ENCODE measurements at places on chromosomes 16 and 17. TPM values are rescaled to one million over a fixed set of nuclear protein-coding genes. Genes with fewer than 3 reads are reported as not detected.

- no peak overlapping the region for H3K27ac ChIP-seq
- DNase-seq = peak; percentile 41
- no peaks in the 10 kb centered on the region for H3K36me3 ChIP-seq
- peak overlapping the region; percentile 63 for H3K4me3 ChIP-seq
- H3K4me1 ChIP-seq = peaks cover 7% of the 10 kb centered on the region
Measured at GRCh38 chr17:73901661-73902415, 257.6 kb upstream of the SDK2 start.

- no peak overlapping the region for H3K4me3 ChIP-seq
- no peak overlapping the region for H3K27ac ChIP-seq
- H3K27me3 ChIP-seq = peaks cover 4% of the 10 kb centered on the region
- no peaks in the 10 kb centered on the region for H3K4me1 ChIP-seq
- no peak for DNase-seq
Measured at GRCh38 chr17:41618341-41619035, 5.9 kb downstream of the KRT17 start.

- peaks cover 3% of the 10 kb centered on the region for H3K27me3 ChIP-seq
- no peak overlapping the region for H3K27ac ChIP-seq
- H3K4me3 ChIP-seq = no peak overlapping the region
Measured at GRCh38 chr16:69393898-69394849, 8.4 kb upstream of the TERF2 start.

DNA sequence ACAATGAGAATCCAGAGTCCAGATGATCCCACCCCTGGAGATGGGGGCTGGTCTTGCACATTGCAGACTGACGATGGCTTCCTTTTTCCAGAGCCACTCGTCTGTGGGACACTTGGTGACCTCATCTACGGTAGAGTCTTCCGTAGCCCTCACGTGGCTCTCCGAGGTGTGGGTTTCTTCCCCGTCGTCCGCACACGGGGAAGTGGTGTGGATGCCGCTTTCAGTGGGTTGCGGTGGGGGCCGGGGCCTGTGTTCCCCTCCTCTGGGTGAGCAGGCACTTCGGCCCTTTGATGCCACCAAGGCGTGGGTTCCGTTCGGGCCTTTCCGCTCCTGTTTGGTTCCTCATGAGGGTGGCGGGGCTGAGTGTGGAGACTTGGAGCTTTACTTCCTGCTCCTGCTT, 21.4 kb downstream of the BAIAP2 start:
- no peaks in the 10 kb centered on the region for H3K36me3 ChIP-seq
- no peak overlapping the region for H3K4me3 ChIP-seq
- no peak for DNase-seq
- H3K4me1 ChIP-seq = peaks cover 5% of the 10 kb centered on the region
- no peaks in the 10 kb centered on the region for H3K27me3 ChIP-seq
- H3K27ac ChIP-seq = no peak overlapping the region

GRCh38 chr16:54501797-54502196, 215.2 kb upstream of the IRX3 start:
- peaks cover 5% of the 10 kb centered on the region for H3K27me3 ChIP-seq
- no peak overlapping the region for H3K4me3 ChIP-seq
- no peak overlapping the region for H3K27ac ChIP-seq
- no peak for DNase-seq

GRCh38 chr17:64639516-64639915, 22.6 kb downstream of the SMURF2 start:
- H3K4me3 ChIP-seq = no peak overlapping the region
- DNase-seq = no peak

DNA sequence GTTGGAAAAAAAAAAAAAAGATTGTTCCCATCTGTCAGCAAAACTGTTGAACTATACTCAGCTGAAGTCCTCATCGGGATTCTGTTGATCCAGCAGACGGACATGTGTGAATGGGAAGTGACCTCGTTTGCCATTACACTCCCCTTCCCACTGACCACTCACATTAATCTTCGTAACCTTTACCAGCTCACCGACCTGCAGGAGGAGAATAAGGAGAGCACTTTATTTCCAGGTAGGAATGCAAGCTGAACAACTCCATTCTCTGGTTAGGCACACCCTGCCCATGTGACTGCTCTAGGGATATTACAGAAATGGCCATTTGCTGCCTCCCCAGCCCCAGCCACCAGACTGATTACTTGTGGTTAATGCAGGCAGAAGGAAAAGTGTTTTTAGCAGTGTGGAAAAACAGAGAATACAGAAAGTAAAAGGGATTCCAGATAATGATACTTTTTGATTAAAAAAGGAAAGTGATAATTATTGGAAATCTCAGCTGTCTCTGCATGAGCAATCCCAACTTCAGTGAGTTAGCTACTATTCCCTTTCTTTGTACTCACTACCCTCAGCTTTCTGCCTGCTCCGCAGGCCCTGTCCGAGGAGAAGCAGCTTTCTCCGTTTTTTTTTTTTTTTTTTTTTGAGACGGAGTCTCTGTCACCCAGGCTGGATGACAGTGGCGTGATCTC, 23.6 kb upstream of the YWHAE start:
- DNase-seq = no peak
- peaks cover 16% of the 10 kb centered on the region for H3K4me1 ChIP-seq
- H3K27me3 ChIP-seq = no peaks in the 10 kb centered on the region

The TEX19 gene
- total RNA-seq = not detected

- H3K36me3 ChIP-seq = no peaks in the 10 kb centered on the region
- peaks cover 28% of the 10 kb centered on the region for H3K27me3 ChIP-seq
- no peak overlapping the region for H3K27ac ChIP-seq
- H3K4me3 ChIP-seq = no peak overlapping the region
- no peaks in the 10 kb centered on the region for H3K4me1 ChIP-seq
- DNase-seq = no peak
Measured at GRCh38 chr16:23164736-23165135, 15.5 kb upstream of the USP31 start.

DNA sequence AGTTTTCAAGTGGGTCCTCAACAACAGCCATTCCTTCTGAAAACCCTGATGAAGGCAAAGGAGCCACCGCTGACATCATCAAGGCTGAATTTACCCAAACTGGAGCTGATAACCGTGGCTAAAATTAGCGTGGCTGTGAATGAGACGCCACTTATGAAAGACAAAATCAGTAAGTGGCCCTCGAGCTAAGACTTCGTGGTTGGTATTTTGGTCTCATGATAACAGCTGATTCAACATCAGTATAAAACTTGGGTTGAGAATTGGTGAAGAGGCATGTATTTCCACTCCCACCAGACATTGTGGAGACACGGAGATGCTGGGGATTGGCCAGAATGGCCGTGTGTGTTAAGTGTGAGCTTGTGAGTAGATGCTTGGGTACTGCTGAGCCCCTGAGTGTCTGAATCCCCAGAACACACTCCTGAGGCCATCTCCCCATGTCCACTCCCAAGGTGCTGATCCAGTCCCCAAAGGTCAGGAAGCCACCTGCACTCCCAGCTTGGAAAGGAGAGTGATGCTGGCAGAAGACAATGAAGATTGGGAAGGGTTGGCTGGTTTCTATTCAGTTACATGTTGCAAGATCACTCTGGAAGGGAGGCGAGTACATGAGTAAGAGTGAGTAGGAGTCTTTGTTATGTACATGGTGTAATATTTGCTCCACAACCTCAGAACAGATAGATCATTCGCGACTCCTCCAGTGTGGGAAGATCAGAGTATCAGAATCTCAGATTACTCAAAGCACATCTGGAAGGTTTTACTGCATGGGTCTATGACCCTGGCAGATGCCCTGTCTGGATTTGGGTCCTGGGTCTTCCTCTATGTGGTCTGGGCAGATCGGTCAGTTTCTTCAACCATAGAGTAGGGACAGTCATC, 207.7 kb downstream of the HS3ST3A1 start:
- H3K27me3 ChIP-seq = peaks cover 5% of the 10 kb centered on the region
- no peak overlapping the region for H3K4me3 ChIP-seq
- DNase-seq = no peak
- no peak overlapping the region for H3K27ac ChIP-seq
- no peaks in the 10 kb centered on the region for H3K36me3 ChIP-seq

DNA sequence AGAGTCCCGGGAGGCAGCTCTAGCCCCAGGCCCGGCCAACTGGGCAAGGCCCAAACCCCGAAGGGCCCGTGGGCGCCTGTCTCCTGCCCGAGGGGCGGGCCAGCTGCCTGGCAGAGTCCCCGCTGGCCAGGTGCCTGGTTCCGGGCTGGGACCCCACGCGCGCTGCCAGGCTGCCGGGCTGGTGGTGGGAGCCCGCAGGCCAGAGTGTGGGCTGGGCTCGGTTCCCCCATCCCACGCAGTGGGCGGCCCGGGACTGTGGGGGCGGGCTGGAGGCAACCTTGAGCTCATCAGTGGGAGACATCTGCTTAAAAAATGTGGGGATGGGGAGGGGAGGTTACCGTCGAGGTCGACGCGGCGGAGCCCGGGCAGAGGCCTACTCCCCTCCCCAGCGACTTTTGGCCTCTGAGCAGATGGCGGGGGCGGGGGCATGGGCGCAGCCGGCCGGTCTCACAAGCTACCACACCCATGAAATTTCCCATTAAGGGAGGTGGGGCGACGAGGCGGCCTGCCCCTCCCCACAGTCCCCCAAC, 176.4 kb upstream of the GSE1 start:
- H3K27ac ChIP-seq = no peak overlapping the region
- no peaks in the 10 kb centered on the region for H3K36me3 ChIP-seq
- H3K4me3 ChIP-seq = no peak overlapping the region
- no peaks in the 10 kb centered on the region for H3K4me1 ChIP-seq

The OVCA2 gene
- total RNA-seq = 28.0 TPM

The ODAD4 gene
- total RNA-seq = 0.81 TPM

The TMEM98 gene
- total RNA-seq = not detected

The CTRB1 gene
- total RNA-seq = not detected

The HBZ gene
- not detected for total RNA-seq

- H3K36me3 ChIP-seq = no peaks in the 10 kb centered on the region
- peaks cover 8% of the 10 kb centered on the region for H3K27me3 ChIP-seq
- H3K27ac ChIP-seq = no peak overlapping the region
- DNase-seq = no peak
Measured at GRCh38 chr16:85242140-85242539, 129.9 kb upstream of the CIBAR2 start.

GRCh38 chr17:18362698-18363100, 651 bp downstream of the SHMT1 start:
- H3K4me1 ChIP-seq = peaks cover 16% of the 10 kb centered on the region
- peaks cover 4% of the 10 kb centered on the region for H3K36me3 ChIP-seq
- no peaks in the 10 kb centered on the region for H3K27me3 ChIP-seq
- DNase-seq = peak; percentile 38
- H3K27ac ChIP-seq = peak overlapping the region; percentile 61
- H3K4me3 ChIP-seq = peak overlapping the region; percentile 86

The CSH1 gene
- not detected for total RNA-seq

DNA sequence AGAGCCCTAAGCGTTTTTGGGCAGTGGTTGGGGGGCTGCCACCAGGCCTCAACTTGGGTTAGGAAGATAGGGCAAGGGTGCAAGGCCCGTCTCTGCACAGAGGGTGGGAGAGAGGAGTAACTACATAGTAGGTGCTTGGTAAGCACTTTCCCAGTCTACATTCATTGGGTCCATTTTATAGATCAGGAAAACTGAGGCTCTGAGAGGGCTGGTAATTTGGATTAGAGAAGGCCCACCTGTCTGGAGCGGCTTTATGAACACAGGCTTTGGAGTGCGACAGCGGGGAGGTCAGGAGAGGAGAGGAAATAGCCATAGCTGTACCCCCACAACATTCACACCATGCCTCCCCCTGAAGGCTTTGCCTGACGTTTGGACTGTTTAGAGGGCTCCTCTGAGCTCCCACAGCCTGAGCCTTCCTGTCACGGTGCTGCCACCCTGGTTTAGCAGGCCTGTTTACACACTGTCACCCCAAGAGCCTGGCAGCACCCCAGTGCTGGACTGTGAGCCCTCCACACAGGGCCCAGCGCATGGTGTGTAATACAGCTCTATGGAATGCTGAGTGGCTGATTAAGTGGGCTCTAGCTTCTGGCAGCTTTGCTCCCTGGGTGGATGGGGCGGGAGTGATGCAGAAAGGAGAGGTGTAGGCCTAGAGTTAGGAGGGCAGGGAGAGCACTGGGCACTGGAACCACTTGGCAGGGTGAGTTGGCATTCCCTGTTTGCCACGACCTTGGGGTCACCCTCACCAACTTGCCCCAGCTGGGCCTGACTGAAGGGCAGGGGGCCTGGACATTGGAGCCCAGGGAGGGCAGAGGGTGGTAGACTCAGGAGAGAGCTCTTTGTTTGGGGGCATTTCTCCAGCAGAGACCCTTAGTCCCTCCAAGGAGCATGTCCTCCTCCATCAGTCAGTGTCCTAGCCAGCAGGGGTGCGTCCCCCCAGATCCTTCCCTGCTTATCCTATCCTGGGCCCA, 73.7 kb downstream of the RAI1 start:
- H3K27ac ChIP-seq = peak overlapping the region; percentile 16
- DNase-seq = no peak
- H3K4me3 ChIP-seq = no peak overlapping the region
- no peaks in the 10 kb centered on the region for H3K27me3 ChIP-seq
- H3K4me1 ChIP-seq = peaks cover 62% of the 10 kb centered on the region

The RTN4RL1 gene
- total RNA-seq = 0.49 TPM

The SERPINF2 gene
- total RNA-seq = 0.11 TPM

The PRSS27 gene
- 1.4 TPM for total RNA-seq

DNA sequence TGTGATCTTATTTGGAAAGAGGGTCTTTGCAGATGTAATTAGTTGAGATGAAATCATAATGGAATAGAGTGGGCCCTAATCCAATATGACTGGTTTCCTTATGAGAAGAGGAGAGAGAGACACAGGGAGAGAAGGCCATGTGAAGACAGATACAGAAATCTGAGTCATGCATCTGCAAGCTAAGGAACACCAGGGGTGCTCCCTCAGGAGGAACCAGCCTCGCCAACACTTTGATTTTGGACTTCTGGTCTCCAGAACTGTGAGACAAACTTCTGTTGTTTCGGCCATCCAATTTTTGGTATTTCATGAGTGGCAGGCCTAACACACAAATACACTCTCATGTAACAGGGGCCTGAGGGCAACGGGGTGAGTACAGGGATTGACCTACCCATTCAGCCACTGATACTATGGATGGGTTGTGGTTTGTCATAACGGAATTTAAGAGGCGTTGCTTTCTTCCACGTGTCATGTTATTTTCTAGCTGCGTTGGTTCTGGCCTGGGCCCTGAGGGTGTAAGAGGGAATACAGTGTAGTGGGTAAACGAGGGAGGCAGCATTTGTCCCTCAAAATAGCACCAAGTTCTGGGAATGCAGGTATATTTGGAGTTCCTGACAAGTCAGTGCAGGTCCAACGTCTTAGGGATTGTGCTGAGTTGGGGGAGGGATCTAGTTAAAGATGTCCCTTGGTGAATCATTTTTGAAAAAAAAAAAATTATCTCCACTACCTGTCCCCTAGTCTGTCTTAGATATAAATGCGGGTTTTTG, 17.7 kb downstream of the PLCG2 start:
- H3K4me1 ChIP-seq = peaks cover 32% of the 10 kb centered on the region
- no peaks in the 10 kb centered on the region for H3K36me3 ChIP-seq
- peak overlapping the region; percentile 95 for H3K27ac ChIP-seq
- H3K27me3 ChIP-seq = no peaks in the 10 kb centered on the region
- H3K4me3 ChIP-seq = no peak overlapping the region

All from activated CD8-positive, alpha-beta T cell treated with anti-CD3 and anti-CD28 coated beads for 36 hours (primary cell).